ENCODE measurements at places on chromosomes 7 and 10. TPM values are rescaled to one million over a fixed set of nuclear protein-coding genes. Genes with fewer than 3 reads are reported as not detected.

GRCh38 chr7:30278849-30279652, 5.3 kb upstream of the ZNRF2 start:
- DNase-seq = no peak

TBX20 gene
- total RNA-seq = not detected

GRCh38 chr10:92240289-92241157, 50.4 kb downstream of the CPEB3 start:
- peak; percentile 70 for DNase-seq

GRCh38 chr10:74645692-74646091, 180.7 kb upstream of the KAT6B start:
- DNase-seq = no peak

LRRC17 gene
- total RNA-seq = 0.81 TPM

GRCh38 chr7:116322541-116322940, 112.2 kb downstream of the TES start:
- DNase-seq = no peak

VIPR2 gene
- total RNA-seq = 0.45 TPM

GRCh38 chr7:2728316-2729030, 40.5 kb downstream of the AMZ1 start:
- no peak for DNase-seq

GRCh38 chr7:111409714-111410422, 152.4 kb downstream of the IMMP2L start:
- DNase-seq = no peak

DNA sequence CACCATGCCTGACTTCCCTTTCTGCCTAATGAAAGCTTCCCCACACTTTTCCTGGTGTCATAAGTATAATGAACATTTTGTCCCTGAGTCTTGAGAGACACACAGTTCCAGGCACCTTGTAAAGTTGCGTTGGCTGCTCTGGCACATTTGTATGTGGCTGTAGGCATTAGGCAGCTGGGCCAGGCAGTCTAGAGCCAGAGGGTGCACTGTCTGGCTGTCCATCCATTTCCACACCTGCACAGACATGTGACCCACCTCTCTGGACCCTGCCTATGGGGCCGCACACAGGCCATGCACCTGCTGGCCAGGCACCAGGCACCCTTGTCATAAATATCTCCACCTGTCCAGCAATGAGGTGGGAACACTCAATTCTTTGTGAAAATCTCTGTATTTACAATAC, 54.7 kb upstream of the ANTXRL start:
- DNase-seq = no peak

GRCh38 chr10:46268076-46268881, 18.5 kb upstream of the ANTXRL start:
- DNase-seq = no peak

DNA sequence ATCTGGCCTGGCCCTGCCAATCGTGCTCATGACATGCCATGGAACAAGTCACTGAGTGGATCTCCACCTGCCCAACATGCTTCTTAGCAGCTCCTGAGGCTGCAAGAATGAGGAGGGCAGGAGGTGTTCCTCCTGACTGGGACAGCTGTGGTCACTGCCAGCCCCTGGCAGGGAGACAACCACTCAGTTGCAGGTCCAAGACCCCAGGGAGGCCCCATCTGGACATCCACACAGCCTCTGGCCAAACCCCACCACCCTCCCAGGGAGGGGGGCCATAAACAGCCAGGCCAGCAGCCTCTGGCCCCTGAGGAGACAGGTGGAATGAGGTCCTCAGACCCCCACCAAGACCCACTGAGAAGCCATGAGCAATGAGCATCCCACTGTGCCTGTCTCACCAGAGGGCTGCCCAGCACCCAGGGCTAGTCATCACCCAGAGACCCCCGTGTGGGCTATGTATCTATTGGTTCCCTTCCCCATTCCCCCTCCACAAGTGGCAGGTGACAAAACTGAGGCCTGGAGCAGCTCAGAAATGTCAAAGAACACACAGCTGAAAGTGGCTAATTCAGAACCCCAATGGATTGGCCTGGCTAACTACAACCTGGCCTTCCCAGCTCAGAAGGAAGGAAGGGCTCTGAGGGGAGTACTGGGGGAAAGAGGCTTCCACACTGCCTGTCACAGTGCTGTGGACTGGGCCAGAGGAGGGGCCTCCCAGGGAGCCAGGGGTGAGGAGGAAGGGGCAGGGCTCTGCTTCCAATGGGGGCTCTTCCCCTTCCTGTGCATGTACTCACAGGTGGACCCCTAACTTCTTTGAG, 3.0 kb downstream of the GPRIN2 start:
- peak; percentile 59 for DNase-seq

- no peak for DNase-seq
Observed at GRCh38 chr10:14056610-14057332, 274.0 kb downstream of the FRMD4A start.

DNA sequence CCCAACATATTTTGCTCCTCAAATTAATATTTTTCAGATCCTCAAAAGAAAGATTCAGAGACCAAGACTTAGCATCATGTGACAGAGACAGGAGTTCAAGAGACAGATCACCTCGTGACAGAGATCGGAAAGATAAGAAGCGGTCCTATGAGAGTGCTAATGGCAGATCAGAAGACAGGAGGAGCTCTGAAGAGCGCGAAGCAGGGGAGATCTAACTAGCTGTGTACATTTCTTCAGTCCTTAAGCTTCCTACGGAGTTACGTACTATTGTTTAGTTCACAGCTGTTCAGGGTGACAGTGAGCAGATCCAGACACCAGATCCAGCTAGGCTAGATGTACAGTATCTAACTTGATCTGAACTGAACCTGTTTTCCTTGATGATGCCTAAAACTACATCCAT, 61.3 kb downstream of the KLRG2 start:
- DNase-seq = no peak

DNA sequence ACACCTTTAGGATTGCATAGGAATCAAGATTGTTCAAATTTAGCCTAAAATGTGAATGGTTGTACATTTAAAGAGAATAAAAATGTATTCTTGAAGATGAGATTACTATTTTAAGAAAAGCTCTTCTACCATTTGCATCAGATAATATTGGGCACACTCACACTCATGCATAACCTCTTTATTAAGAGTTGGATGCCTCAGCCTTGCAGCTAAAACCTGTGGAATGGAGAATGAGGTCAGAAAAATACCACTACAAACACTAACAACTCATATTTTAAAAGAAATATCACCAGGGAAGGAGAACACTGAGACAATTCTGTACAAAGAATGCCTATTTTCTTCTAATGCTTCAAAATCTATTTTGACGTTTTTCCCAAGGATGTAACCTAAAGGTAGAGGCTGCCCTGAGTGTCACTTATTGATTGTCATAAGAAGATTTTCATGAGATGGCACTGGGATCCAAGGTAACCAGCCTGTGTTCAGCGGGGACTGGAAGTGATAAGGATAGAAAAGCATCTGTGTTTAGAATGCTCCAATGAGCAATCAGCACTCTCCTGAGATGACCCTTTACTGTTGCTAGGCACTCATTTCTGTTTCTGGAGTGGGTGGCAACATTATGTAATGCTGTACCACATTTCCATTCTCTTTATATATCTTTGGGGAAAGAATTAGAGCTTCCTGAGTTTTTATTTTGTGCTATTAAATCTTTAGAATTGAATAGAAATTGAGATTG, 26.6 kb downstream of the REEP3 start:
- DNase-seq = no peak

TRIM4 gene
- total RNA-seq = 30.8 TPM

DNA sequence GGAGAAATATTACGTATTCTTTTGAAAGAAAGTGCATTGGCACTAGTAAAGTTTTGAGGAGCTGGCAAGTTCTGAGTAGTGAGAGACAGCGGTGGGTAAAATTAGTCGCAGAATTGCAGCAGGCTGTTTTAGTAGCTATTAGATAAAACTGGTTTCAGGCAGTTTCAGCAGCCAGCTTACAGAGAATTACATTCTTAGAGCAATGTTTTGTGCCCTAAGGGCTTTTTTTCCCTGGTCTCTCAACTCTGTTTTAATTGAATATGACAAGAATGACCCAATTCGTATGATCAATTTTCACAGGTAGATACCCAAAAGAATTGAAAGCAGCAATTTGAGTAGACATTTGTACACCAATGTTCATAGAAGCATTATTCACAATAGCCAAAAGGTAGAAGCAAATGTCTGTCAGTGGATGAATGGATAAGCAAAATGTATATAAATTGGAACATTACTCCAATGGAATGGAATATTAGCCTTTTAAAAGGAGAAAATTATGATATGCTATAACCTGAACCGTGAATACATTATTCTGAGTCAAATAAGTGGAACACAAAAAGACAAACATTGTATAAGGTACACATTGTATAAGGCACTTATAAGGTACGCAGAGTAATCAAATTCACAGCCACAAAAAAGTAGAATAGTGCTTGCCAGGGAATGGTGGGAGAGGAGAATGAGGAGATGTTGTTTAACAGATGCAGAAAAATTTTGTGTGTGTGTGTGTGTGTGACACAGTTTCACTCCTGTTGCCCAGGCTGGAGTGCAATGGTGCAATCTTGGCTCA, 5.2 kb upstream of the KBTBD2 start:
- DNase-seq = no peak

TMEM270 gene
- total RNA-seq = not detected

GRCh38 chr10:14102056-14102455, 228.7 kb downstream of the FRMD4A start:
- DNase-seq = no peak

FAM237B gene
- not detected for total RNA-seq

GAD2 gene
- not detected for total RNA-seq

RAB19 gene
- total RNA-seq = 2.4 TPM

DNA sequence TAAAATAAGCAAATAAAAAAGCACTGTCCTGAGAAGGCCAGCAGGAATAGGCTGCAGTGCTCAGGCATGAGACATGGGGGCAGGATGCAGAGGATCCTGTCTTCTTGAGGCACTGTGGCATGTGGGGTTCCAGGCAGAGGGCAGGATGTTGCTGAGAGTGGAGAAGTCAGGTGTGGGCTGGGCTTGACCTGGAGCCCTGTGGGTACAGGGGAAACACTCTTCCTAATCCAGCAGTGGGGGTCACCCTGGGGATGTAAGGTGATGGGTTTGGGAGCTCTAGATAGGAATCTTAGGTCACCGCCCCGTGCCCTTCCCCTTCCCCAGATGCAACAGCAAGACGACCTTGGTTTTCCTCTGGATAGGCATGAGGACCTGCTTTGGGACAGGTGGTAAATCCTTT, 13.6 kb downstream of the SUMF2 start:
- no peak for DNase-seq

PDE6C gene
- not detected for total RNA-seq

DNA sequence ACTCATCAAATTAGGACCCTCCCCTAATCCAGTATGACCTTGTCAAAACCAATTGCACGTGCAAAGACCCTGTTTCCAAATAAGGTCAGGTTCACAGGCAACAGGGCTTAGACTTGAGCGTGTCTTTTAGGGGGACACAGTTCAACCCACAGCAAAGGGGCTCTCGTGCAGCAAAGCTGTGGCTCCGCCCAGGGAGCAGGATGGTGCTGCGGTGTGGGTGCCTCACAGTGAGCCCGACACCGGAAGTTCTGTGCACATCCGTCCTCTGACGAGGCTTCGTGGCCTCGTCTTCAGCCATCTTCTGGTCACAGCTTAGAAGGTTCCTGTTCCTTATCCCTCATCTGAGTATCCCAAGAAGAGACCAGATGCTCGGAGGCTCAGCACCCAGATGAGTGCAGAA, 509.2 kb upstream of the FOXK1 start:
- no peak for DNase-seq

GRCh38 chr7:70356787-70357328, 758.6 kb downstream of the AUTS2 start:
- DNase-seq = no peak

EGFR gene
- not detected for total RNA-seq

Data from natural killer cell treated with Interleukin-12 subunit alpha and Interleukin-12 subunit beta and Interleukin-15 and Interleukin-18, amount 100 ng/mL, for 72 hours (primary cell).